ENCODE measurements at places on chromosomes 5 and 9. TPM values are rescaled to one million over a fixed set of nuclear protein-coding genes. Genes with fewer than 3 reads are reported as not detected.
A peak's percentile ranks its signal among the peaks of the same experiment; 100 is the strongest.

DNA sequence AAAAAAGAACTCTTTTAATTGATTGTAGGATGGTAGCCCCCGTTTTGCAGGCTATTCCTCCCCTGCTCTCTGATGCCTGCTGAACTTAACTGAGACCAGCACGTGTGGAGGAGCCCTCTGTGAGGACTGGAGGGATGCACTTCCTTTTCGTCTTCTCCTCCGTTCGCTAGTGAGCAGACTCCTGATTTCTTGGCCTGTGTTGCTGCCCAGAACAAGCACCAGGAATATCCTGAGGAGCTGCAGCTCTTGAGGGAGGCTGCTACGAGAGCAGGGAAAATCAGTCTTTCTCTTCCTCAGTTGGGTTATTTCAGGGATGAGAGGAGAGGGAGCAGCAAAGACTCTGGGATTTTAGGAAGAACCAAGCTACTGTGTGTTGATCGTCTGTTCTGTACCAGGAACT is 74.7 kb downstream of the ARHGAP26 start:
- no peak for DNase-seq

DNA sequence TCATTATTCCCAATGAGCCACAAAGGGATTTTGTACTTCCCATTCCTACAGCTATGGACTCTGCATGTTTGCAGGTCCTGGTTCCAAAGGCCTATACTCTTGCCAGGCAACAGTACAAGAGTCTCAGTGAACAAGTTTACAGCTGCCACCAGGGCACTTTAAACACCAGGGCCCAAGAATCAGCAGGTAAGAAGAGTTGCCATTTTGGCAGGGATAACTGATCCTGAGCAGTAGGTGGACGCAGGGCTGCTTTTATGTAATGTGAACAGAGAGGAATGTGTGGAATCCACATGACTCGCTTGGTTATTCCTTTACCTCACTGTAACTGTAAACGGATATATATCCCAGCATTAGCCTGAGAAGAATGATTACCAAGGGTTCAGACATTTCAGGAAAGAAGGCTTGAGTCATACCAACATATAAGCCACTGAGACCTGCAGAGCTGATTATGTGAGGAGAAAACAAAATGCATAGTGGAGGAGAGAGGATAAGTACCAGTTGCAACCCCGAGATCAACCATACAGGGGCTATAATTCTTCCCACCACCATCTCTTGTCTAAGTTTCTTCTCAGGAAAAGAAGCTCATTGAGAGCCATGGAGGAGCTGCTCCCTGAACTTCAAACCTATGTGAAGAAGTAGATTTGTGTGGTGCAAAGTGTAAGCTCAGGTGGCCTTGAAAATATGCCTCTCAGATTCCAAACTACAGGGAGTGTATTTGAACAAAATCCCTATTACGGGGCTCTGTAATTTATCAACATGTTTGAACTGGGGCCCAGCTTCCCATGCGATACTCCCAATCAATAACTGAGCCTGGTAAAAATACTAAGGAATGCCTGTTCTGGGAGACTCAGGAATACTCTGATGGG is 24.6 kb downstream of the RAPGEF6 start:
- DNase-seq: peak; percentile 64

- peak; percentile 25 for DNase-seq
Measured at GRCh38 chr9:81848472-81848871, 79.8 kb upstream of the SPATA31D4 start.

- DNase-seq: no peak
Measured at GRCh38 chr9:135476561-135477355, 2.8 kb upstream of the PPP1R26 start.

DNA sequence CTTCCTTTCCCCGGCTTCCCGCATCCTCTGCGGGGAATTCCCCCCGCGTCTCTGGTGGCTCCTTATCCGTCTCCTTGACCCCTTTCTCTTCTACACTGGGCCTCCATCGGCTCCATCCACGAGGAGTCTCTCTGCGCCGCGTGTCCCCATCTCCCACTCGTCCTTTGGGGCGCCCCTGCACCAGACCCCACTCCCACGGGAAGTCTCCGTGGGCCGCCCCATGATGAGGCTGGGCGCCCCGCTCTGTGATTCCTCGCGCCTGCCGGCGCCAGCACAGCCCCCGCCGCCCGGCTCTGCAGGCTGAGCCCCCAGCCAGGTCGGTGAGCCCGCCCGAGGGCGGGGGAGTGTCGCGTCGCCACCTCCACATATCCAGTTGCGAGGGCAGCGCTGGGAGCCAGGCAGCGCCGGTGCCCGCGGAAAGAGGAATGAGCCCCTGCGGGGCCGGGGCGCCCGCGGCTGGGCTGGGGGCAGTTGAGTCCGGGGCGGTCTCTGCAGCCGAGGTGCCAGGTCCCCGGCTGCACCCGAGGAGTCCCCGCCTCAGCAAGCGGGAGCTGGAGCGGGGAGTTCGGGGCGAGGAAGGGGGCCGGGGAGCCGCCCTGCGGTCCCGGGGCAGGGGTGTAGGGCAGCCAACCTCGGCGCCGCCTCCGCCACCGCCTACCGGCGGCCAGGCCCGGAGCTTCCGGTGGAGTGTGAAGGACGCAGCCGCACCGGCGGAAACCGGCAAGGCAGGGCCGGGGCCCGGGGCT is 2.1 kb upstream of the TRAF1 start:
- peak; percentile 31 for DNase-seq

DNA sequence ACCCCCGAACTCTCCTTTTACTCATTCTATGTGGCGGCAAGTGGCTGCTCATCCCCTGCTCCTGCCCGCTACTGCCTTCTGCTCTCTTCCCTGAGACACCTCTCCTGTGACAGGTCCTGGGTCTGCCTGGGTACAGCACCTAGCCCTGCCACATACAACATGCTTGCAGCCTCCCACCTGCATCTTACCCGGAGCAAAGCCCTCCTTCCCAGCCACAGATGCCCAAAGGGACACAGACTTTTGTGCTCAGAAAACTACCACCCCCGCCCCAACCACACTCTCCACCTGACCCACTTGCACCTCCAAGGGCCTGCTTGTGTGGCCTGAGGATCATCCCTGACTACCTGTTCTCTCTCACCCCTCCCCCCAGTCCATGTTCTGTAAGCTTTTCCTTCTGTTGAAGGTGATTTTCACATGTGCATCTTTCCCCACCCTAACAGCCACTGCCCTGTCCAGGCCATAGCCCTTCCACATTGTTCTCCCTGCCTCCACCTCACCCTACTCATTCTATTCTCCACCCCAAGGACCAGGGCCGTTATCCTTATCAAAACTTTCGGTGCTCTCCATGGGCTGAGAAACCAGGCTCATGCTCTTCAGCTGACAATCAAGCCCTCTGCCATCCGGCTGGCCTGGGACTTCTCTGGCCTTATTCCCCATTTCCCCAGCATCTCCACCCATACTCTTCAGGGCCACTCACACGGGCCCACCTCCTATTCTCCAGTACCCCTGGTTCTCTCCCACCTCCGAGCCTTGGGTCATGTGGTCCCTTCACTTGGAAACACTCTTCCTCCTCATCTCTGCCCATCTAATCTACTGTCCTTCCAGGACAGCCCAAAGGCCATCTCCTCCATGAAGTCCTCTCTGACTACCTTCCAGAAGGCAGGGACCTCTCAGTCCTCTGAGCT is 46.4 kb upstream of the ALDH1B1 start:
- DNase-seq: no peak

COL15A1 gene
- not detected for total RNA-seq

FGD3 gene
- 0.96 TPM for total RNA-seq

C9orf50 gene
- total RNA-seq: not detected

TMEFF1 gene
- total RNA-seq: 3.1 TPM

Measured in Caki2 (cell line).